ENCODE measurements at places on chromosomes 13 and 19. TPM values are rescaled to one million over a fixed set of nuclear protein-coding genes. Genes with fewer than 3 reads are reported as not detected.
A peak's percentile ranks its signal among the peaks of the same experiment; 100 is the strongest.

GRCh38 chr19:11856596-11857250, 8.2 kb downstream of the ZNF439 start:
- no peak for DNase-seq

GRCh38 chr19:16581145-16581970, 9.1 kb upstream of the SLC35E1 start:
- DNase-seq: no peak

GRCh38 chr19:4018775-4019504, 11.4 kb downstream of the PIAS4 start:
- DNase-seq: no peak

The ZNF556 gene
- 0.91 TPM for total RNA-seq

The IGFLR1 gene
- 1.3 TPM for total RNA-seq

The RUBCNL gene
- 0.51 TPM for total RNA-seq

The ZNF433 gene
- 3.7 TPM for total RNA-seq

The LMTK3 gene
- 3.2 TPM for total RNA-seq

The IRGC gene
- total RNA-seq: not detected

- DNase-seq: no peak
These were observed 6.3 kb upstream of the ADAMTS10 start for GRCh38 chr19:8616861-8617260.

DNA sequence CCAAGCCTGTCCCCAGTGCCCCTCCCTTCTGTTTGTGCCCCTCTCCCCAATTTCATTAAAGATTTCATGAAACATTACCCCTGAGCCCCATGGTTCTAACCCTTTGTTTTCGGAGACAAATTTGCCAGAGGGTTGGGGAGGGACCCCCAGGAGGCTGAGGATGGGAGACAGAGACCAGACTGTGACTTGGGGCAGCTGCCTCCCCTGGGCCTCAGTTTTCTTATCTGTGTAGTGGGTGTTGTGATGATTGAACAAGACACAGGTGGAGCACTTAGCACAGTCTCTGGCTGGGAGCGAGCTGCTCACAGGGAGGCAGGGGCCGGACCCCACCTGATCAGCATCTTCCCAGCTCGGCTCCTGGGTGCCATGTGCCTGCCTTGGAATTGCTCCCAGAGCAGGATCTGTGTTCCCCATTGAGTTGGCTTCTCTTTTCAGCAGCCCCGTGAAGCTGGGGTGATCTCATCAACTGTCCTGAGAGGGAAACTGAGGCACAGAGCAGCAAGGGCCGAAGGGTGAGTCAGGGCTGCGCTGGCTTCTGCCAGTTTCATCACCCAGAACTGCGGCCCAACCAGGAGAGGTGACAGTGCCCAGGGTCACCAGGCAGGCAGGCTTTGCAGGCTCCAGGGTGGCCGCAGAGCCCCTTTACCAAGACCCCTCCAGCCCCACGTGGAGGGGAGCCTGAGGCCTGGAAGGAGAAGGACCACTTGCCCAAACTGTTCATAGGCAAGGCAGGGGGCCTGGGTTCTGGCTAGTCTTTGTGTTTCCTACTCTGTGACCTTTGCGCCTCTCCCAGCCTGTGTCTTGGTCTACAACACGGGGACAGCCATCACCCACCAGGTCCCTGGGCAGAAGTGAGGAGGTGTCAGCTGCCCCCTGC, 6.9 kb downstream of the IRF3 start:
- no peak for DNase-seq

DNA sequence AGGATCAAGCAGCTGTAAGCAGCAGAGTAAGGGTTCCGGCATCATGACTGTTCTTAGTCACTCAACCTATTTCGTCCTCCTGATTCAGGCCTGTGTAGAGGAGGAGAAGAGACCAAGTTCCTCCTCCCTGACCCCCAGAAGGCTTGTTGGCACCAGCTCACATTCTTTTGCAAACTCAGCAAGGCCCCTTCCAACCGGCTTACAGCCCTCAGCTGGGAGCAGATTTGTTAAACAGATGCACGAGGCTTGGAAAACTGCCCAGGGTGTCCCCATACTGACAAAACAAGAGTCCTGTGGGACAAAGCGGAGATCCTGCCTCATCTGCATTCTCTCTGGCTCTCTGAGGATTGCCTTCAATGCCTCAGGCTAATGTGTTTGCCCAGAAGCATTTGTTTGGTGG, 113.2 kb upstream of the SOX21 start:
- no peak for DNase-seq

The FIZ1 gene
- 8.1 TPM for total RNA-seq

GRCh38 chr13:44320611-44321010, 53.0 kb upstream of the SERP2 start:
- DNase-seq: no peak

DNA sequence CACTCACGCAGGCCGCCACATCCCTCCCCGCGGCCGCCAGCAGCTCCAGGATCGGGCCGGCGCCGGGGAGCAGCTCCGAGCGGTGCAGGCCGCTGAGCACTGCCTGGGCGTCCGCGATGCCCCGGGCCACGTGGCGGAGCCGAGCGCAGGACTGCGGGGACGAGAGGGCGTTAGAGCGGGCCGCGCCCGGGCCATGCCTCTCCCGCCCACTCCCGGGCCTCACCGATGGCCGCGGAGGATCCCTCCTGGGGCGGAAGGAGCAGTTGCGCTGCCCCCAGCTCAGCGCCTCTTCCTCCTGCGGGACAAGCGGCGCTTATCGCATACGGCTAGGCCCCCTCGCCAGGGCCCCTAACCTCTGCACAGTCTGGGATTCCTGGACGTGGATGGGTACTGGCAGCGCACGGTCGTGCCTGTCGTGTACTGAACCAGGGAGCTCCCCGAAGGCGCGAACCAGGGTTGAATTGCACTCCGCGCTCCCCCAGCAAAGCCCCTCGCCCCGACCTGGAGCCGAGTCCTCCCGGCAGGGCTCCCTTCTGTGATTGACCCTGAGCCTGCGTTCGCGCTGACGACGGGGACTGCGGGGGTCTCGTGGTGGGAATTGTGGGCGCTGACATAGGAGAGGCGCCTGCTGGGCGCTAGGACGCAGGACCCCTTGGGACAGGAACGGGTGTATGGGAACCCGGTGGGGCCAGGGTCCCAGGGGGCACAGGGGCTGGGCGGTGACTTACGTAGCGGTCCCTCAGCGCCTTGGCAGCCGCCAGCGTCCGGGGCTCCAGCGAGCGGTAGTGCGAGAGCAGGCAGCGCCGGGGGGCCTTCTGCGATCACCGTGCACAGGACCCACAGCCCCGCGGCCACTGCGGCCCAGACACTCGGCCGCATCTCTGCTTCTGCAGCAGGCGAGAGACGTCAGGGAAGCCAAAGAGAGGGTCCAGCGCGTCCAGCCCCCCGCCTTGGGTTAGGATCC, 673 bp downstream of the IFNL4 start:
- DNase-seq: peak; percentile 69

DNA sequence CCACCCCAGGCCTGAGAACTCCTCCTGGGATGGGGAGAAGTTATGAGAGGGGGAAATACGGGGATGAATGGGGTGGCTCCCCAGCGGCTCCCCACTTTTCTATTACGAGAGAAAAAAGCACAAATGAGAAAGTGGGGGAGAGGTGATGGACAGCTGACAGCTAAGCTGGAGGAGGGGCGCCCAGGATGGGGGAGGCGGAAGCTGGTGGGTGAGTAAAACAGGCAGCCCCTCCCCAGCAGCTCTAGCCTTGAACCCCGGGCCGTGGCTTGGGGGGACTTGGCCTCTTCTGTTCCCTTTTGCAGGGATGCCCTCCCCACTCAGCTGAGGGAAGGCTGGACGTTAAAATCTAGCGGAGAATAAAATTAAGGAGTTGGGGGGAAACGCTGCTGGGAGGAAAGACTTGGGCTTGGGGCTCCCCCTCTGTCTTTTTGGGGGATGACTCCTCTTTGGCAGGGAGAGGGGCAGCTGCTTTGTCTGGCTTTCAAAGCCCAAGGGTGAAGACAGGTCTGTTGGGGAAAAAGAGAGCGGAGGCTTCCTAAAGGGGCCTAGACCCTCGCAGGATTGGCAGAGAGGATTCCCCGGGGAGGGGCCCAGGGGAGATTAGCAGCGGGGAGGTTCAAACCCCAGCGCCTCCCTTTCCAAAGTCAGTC, 1.4 kb upstream of the SAMD1 start:
- DNase-seq: peak; percentile 29

The SLC25A23 gene
- 20.2 TPM for total RNA-seq

DNA sequence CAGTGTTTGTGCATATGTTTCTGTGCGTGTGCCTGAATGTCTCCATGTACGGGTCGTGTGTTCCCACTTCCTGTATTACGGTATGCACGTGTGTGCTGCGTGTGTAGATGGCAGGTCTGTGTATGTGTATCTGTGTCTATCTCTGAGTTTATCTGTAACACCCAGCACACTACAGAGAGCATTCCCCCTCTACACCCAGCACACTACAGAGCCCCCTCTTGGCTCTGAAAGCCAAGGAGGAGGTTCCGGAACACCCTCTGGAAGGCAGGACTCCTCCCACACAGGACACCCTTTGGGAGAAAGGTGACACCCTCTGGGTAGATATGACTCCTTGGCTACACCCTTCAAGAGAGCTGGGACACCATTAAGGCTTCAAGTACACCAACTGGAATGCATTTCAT, 2.1 kb upstream of the ERFL start:
- DNase-seq: no peak

The SAFB gene
- total RNA-seq: 52.8 TPM

- no peak for DNase-seq
These were observed 4.6 kb downstream of the VSIG10L start for GRCh38 chr19:51337141-51337860.

- DNase-seq: no peak
These were observed 401.2 kb downstream of the SPRY2 start for GRCh38 chr13:79939689-79940088.

- DNase-seq: no peak
These were observed 2.9 kb downstream of the GPR18 start for GRCh38 chr13:99255271-99255670.

DNA sequence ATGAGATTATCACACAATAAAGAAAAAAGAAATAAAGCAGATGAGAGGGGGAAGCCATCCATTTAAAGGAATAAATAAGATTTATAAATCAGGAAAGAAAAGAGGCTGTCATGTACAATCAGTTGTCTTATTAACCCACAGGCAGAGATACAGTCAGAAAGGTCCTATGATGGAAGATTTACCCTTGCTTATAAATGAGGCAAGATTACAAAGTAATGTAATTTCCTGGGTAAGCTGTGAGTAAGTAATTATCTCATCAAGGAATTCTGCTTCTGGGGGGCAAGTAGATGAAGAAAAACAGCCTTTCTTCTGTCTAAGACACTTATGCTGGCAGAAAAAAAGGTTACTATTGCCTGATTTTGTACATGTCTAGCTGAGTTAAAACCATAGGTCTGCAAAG, 146.4 kb downstream of the FGF14 start:
- no peak for DNase-seq

DNA sequence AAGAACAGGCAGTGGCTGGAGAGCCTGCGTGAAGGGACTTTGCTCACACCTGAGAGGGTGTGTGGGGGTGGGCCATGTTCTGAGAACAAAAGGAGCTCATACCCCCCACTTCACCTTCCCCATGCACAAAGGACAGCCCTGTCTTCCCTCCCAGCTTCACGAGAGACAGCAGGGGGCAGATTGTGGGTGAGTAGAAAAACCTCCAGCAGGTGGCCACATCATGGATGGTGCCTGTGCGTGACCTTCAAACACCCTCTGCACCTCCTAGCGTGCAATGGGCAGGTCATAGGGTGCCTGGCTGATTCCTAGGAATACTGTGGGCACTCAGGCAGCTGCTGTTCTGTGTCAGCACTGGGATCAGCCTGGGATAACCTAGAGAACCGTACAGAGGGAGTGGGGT, 36.3 kb upstream of the PSG9 start:
- no peak for DNase-seq

The BORCS8 gene
- total RNA-seq: 13.7 TPM

DNA sequence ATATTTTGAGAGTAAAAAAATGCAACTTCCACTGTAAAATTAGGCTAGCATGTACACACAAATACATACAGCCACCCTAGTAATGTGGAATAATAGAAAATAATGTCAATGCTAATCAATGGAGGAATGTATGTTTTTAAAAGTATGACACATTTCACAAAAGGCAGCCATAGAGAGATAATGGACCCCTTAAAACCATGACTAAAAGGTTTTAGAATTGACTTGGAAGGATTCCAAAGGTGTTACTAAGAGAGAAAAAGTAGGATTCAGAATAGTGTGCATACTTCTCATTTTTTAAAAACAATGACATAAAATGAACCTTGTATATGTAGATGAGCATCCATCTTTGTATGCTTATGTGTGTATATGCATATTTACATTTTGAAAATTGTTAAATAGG, 597.9 kb upstream of the PCDH9 start:
- no peak for DNase-seq

DNA sequence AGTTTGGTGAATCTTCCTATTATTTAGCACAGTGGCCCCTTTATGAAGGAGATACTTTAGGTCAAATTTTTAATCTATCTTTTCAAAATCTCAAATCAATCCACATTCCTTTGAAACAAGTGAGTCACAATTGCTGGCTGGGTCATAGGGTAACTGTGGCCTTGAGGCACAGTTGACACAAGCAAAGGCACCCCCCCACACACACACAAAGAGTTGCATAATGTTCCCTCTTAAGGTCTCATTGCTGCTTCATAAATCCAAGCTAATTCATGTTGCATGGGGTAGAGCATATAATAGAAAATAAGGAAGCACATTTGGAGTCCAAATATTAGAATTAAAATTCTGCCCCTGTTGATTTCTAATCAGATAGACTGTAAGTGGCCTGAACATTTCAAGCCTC, 171.5 kb downstream of the DLEU7 start:
- DNase-seq: no peak

The SLC1A6 gene
- total RNA-seq: not detected

GRCh38 chr13:30340331-30341250, 33.2 kb upstream of the KATNAL1 start:
- no peak for DNase-seq

DNA sequence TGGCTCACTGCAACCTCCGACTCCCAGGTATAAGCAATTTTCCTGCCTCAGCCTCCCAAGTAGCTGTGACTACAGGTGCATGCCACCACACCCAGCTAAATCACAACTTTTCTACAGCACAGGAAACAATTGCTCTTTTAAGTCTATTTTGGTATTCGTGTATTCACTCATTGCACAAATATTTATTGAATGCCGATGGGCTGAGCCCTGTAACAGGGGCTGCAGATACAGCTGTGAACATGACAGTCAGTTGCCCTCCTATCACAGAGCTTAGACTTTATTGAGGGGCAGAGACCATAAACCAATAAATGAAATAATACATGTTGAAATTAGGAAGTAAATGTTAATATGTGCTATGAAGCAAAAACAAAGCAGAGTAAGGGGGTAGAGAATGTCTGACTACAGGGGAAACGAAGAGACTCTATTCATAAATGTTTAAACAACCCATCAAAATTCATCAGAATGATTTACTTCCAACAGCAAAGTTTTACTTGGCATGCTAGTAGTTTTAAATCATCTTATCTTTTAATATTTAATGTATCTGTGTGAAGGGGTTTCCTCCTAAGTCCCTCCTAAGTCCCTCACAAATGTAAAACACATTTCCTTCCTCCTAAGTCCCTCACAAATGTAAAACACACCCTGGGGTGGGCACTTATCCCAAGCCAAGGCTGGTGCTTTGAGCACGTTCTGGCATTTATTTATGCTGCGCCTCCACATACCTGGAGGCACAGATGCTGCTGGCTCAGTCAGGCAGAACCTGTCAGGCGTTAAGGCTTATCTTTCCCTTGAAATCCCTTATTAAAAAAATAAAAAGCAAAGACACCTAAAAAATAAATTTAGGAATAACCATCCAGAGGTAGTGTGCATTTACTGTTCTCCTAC, 140.8 kb downstream of the MIPEP start:
- no peak for DNase-seq

- DNase-seq: no peak
These were observed 1140.4 kb downstream of the EFNB2 start for GRCh38 chr13:105395041-105395440.

- DNase-seq: no peak
These were observed 24.6 kb upstream of the SEMA6B start for GRCh38 chr19:4583961-4584669.

The CYP2A7 gene
- total RNA-seq: not detected

GRCh38 chr13:112137144-112137543, 70.2 kb downstream of the SOX1 start:
- DNase-seq: no peak

All from pancreas (tissue), 10 donors.